ENCODE measurements at places on chromosomes 5 and 9. TPM values are rescaled to one million over a fixed set of nuclear protein-coding genes. Genes with fewer than 3 reads are reported as not detected.

DNA sequence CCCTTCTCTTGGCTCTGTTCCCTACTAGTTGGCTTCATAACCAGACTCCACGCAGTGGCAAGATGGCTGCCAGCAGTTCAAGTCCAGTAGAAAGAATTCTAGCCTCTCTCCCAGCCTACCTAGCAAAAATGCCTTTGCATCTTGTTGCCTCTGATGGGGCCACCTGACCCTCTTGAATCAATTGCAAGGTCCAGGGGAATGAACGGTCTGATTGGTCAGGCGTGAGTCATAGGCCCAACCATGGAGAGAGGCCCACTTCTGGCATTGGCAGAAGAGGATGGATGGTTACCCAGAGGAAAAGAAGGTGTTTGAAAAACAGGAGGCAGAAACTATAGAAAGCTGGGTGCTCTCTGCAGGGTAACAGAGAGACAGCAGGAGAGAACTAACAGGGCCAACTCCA, 622.6 kb downstream of the CCDC171 start:
- no peaks in the 10 kb centered on the region for H3K27me3 ChIP-seq
- no peak overlapping the region for H3K27ac ChIP-seq
- H3K4me3 ChIP-seq, result no peak overlapping the region
- H3K36me3 ChIP-seq, result no peaks in the 10 kb centered on the region

GRCh38 chr9:14361074-14361473, 47.1 kb upstream of the NFIB start:
- peaks cover 28% of the 10 kb centered on the region for H3K4me1 ChIP-seq

GRCh38 chr5:40266952-40267351, 412.8 kb upstream of the PTGER4 start:
- peaks cover 12% of the 10 kb centered on the region for H3K4me1 ChIP-seq
- no peak for DNase-seq
- H3K4me3 ChIP-seq, result no peak overlapping the region
- no peak overlapping the region for H3K27ac ChIP-seq

GRCh38 chr9:132984202-132985070, 5.9 kb downstream of the GFI1B start:
- no peak overlapping the region for H3K27ac ChIP-seq
- DNase-seq, result no peak
- peaks cover 7% of the 10 kb centered on the region for H3K4me1 ChIP-seq
- no peaks in the 10 kb centered on the region for H3K36me3 ChIP-seq
- no peak overlapping the region for H3K4me3 ChIP-seq

DNA sequence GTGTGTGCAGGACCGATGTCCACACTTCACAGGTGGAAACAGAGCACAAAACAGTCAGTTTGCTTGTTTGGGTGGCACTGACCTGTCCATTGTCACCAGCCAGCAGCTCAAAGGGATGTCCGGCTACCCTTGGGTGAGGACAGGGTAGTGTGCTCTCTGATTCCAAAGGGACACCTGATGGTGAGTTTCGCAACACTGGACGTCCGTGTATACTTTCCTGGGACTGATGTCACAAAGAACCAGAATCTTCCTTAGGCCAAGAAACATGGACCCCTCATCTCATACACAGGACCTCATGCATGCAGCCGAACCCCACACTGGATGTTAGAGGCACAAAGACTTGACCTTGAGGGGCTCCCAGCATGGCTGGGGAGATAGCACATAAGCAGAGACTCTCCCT, 22.2 kb upstream of the CPLX2 start:
- no peaks in the 10 kb centered on the region for H3K36me3 ChIP-seq
- no peaks in the 10 kb centered on the region for H3K4me1 ChIP-seq
- no peak overlapping the region for H3K27ac ChIP-seq
- H3K27me3 ChIP-seq, result peaks cover 28% of the 10 kb centered on the region
- no peak for DNase-seq

DNA sequence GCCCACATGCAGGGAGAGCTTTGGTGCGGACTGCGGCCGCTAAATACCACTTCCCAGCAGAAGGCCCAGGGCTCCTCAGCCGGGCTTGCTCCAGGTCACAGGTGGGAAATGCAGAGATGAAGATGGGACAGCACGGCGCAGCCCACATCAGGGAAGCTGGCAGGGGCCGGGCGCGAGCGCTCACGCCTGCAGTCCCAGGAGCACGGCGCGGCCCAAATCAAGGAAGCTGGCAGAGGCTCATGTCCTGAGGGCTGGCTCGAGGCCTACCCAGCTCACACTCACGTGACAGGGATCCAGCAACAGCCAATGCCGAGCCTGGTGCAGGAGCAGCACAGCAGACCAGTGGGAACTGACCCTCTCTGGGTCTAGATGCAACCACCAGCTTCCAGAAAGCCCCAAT, 16.3 kb downstream of the LPCAT1 start:
- H3K27me3 ChIP-seq, result no peaks in the 10 kb centered on the region
- H3K4me3 ChIP-seq, result no peak overlapping the region
- no peaks in the 10 kb centered on the region for H3K36me3 ChIP-seq
- no peak overlapping the region for H3K27ac ChIP-seq

DNA sequence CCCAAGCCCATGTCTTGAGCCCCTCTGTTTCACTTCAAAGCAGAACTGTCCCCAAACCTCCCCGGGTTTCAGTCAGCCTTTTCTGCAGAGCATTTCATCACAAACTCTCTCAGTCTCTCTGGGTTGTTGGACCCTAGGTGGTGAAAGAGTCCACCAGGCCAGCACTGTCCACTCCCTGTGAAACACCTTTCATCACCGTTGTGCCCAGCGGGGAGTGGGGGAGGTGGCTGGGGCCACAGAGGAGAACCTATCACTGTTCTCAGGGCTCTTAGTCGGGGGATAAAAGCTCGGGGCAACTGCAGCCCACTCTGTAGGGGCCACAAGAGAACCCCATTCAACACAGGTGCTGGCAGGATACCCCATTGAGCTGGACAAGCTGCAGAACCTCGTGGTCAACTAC, 5.4 kb upstream of the RABL6 start:
- H3K27me3 ChIP-seq, result peaks cover 44% of the 10 kb centered on the region
- peaks cover 3% of the 10 kb centered on the region for H3K36me3 ChIP-seq
- DNase-seq, result no peak
- H3K27ac ChIP-seq, result no peak overlapping the region

DNA sequence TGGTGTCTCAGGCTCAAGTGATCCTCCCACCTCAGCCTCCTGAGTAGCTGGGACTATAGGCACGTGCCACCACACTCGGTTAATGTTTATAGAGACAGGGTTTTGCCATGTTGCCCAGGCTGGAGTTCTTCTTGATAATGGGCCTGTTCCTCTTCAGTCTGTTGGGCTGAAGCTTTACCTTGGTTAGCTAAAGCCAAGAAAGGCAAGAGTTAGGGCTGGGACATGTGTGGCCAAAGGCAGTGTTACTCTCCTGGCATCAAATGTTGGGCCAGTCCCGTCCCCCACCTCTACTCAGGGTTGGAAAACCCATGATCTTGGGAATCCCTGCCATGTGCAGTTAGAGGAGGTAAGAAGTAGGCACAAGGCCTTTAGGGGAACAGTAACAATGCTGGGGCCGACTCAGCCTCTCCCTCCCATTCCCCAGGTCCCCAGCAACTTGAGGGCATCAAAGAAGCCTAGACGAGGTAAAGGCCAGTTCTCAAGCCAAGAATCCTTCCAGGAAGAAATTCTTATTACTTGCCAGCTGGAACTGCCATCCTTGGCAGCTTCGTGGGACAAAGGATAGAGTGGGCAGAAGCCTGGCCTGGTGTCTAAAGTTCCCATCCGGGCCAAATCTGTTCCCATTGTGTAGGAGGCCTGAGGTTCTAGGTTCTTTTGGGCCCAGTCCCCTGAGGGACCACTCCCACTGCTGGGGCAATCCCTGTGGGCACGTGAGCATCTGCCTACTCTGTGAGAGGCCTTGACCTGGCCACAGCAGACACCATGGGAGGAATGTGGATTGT, 4.5 kb downstream of the EGR1 start:
- H3K27me3 ChIP-seq, result no peaks in the 10 kb centered on the region
- no peak overlapping the region for H3K4me3 ChIP-seq
- no peaks in the 10 kb centered on the region for H3K36me3 ChIP-seq
- H3K27ac ChIP-seq, result no peak overlapping the region
- H3K4me1 ChIP-seq, result peaks cover 8% of the 10 kb centered on the region

GRCh38 chr5:31674371-31674951, 35.5 kb downstream of the PDZD2 start:
- DNase-seq, result no peak
- no peak overlapping the region for H3K27ac ChIP-seq
- H3K4me1 ChIP-seq, result peaks cover 62% of the 10 kb centered on the region

- H3K4me3 ChIP-seq, result no peak overlapping the region
- H3K36me3 ChIP-seq, result peaks cover 98% of the 10 kb centered on the region
- DNase-seq, result peak; percentile 30
- no peaks in the 10 kb centered on the region for H3K4me1 ChIP-seq
Observed at GRCh38 chr9:104808035-104808614, 44.2 kb downstream of the NIPSNAP3B start.

GRCh38 chr5:157658893-157659292, 6.7 kb upstream of the SOX30 start:
- no peaks in the 10 kb centered on the region for H3K4me1 ChIP-seq
- no peak for DNase-seq
- H3K27me3 ChIP-seq, result no peaks in the 10 kb centered on the region
- no peaks in the 10 kb centered on the region for H3K36me3 ChIP-seq

GRCh38 chr5:81140943-81141342, 92.2 kb upstream of the CKMT2 start:
- peaks cover 18% of the 10 kb centered on the region for H3K4me1 ChIP-seq
- H3K36me3 ChIP-seq, result peaks cover 11% of the 10 kb centered on the region
- H3K27ac ChIP-seq, result no peak overlapping the region
- H3K4me3 ChIP-seq, result no peak overlapping the region
- no peaks in the 10 kb centered on the region for H3K27me3 ChIP-seq

- no peak overlapping the region for H3K4me3 ChIP-seq
- no peaks in the 10 kb centered on the region for H3K27me3 ChIP-seq
- DNase-seq, result peak; percentile 64
- H3K36me3 ChIP-seq, result peaks cover 14% of the 10 kb centered on the region
- H3K27ac ChIP-seq, result no peak overlapping the region
- H3K4me1 ChIP-seq, result peaks cover 7% of the 10 kb centered on the region
Observed at GRCh38 chr9:134724202-134724911, 82.8 kb downstream of the COL5A1 start.

DNA sequence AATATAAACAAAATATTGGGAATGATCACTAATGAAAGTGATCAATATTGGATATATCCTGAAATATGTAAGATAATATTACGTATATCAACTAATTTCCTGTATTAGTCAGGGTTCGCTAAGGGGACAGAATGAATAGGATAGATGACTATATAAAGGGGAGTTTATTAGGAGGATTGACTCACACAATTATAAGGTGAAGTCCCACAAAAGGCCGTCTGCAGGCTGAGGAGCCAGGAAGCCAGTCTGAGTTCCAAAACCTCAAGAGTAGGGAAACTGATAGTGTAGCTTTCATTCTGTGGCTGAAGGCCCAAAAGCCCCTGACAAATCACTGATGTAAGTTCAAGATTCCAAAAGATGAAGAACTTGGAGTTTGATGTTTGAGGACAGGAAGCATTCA, 561.1 kb downstream of the PRDM9 start:
- no peaks in the 10 kb centered on the region for H3K36me3 ChIP-seq
- H3K4me3 ChIP-seq, result no peak overlapping the region
- DNase-seq, result no peak

DNA sequence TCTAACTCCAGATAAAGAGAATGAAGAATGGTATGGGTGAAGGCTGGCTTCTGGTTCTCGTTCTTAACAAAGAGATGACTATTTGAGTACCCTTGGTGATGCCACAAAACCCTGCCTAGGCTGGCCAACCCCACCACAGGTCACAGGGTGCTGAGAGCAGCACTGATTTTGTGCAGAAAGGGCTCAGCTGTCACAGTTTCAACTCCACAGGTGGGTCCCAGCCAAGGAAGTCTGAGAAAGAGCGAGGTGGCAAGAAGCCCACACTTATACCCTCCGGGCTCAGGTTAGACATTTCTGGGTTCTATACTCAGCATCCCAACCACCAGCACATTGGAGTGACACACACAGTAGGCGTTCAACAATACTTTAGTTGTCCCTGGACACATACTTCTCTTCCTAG, 118.1 kb downstream of the SLIT3 start:
- H3K27me3 ChIP-seq, result no peaks in the 10 kb centered on the region
- H3K27ac ChIP-seq, result no peak overlapping the region
- no peak for DNase-seq
- H3K36me3 ChIP-seq, result no peaks in the 10 kb centered on the region
- H3K4me1 ChIP-seq, result no peaks in the 10 kb centered on the region

DNA sequence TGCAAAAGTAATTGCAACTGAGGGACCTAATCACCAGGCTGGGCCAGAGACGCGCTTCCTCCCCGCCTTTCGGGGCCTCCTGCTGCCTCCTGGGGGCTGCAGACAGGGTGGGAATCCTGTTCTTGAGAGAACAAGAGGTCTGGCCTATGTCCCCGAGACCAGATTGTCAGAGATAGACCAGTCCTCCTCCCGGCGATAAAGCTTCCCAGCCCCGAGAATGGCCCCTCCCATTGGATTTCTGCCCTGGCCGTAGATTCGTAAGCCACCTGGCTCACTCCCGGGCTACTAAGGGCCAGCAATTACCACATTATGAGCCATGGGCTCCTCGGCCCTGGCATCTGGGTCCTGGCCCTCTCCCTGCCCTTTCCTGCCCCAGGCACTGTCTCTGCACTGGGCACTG, 70.4 kb downstream of the HRH2 start:
- H3K4me1 ChIP-seq, result peaks cover 3% of the 10 kb centered on the region
- H3K36me3 ChIP-seq, result no peaks in the 10 kb centered on the region
- H3K4me3 ChIP-seq, result no peak overlapping the region
- H3K27me3 ChIP-seq, result peaks cover 38% of the 10 kb centered on the region
- no peak for DNase-seq
- no peak overlapping the region for H3K27ac ChIP-seq

The GABRA6 gene
- not detected for total RNA-seq

The MARVELD2 gene
- 1.8 TPM for total RNA-seq

The NUP155 gene
- 14.1 TPM for total RNA-seq

The IFNA13 gene
- not detected for total RNA-seq

The DND1 gene
- total RNA-seq, result 0.47 TPM

Data from heart right ventricle (tissue), 16 donors.